ENCODE measurements at places on chromosomes 5 and 9.

GRCh38 chr9:116959809-116960208 lies 272.7 kb downstream of the TRIM32 start:
- no peak for DNase-seq

DNA sequence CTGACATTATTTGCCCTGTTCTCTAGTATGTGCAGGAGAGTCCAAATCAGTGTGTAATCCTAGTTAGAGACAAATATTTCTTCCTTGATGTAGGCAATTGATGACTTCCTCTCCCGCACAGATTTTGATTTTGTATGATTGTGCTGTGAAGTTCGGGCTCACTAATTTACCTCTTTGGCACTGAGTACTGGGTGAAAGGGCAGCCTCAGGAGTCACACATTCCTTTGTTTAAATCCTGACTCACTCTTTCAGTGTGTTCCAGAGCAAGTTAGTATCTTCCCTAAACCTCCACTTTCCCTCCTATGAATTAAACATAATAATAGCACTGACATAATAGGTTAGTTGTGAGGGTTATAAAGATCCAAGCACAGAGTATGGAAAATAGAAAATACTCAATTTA lies 269.7 kb downstream of the ISL1 start:
- DNase-seq = no peak

DNA sequence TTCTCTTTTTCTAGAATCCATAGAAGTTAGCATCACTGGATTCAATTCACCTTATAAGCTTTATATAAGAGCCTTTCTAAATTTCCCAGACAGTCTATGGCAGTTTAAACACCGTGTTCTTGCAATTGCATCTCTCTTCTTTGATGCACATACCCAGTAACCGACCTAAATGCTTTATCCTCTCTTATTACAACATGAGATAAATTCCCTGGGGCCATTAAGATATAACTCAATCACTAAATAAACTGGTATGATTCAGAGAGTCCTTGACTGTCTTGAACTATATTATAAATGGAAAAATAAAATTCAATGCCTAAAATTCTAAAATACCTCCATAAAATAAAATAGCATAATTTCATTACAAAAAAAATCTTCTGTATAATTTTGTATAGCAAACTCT lies 98.1 kb downstream of the DIRAS2 start:
- no peak for DNase-seq

- no peak for DNase-seq
Observed at GRCh38 chr5:31378838-31379237, 153.1 kb downstream of the DROSHA start.

- DNase-seq = no peak
Observed at GRCh38 chr5:93382188-93382825, 198.7 kb downstream of the NR2F1-AS1 start.

GRCh38 chr9:18045326-18045725 lies 428.6 kb upstream of the ADAMTSL1 start:
- no peak for DNase-seq

GRCh38 chr5:1404062-1404461 lies 41.2 kb downstream of the SLC6A3 start:
- no peak for DNase-seq

GRCh38 chr9:70222354-70222753 lies 36.4 kb upstream of the SMC5 start:
- DNase-seq = no peak

GRCh38 chr9:9730174-9730573 lies 882.6 kb downstream of the PTPRD start:
- DNase-seq = no peak

DNA sequence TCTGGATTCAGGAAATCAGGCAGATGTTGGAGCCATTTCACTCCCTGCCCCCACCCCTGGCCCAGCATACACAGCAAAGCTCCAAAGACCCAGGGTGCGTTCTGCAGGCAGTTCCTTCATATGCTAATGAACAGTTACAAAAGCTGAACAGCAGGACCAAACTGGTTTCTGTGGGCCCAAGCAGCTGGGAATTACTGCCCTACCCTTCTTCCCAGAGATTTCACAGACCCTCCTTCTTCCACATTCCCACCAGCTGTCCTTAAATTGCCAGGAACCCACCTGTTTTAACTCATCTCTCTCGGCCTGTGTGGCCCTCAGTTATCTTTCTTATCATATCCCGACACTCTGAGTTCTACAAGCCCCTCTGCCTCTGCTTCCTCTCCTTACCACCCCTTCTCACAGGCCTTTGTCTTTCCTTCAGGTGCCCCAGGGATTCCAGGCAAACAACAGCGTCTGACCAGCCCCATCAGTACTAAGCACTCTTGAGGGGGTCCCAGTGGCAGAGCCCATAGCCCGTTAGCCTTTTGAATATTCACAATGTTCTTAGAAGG lies 10.6 kb upstream of the F2RL1 start:
- DNase-seq = no peak

DNA sequence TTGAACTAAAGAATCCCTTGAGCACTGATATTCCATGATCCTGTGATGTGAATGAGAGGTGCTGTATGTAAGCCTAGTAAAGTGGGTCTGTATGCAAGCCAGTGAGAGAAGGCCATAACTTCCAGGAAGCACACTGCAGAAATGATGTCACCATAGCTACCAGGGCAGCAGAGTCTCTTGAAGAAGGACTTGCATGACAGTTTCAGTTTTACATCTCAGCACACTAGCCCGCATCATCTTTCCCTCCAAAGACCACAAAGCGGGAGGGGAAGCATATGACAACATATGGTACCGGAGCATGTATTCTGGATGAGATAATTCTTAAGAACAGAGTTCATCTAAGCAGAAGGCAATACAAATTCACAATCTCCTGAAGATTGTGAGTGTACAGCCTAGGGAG lies 37.6 kb upstream of the MAST4 start:
- DNase-seq = no peak

DNA sequence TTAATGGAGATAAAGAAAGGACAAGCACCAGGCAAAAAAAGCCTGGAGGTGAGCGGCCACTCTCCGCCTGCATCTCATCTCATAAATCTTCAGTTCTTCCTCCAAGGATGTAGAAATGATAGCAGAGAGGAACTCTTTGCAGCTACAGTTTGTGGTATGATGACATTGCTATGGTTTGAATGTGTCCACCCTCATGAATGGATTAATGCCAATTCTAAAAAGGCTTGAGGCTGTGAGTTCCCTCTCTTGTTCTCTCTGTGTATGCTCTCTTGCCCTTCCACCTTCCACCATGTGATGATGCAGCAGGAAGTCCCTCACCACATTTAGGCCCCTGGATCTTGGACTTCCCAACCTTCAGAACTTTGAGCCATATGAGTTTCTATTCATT lies 126.4 kb downstream of the SPOCK1 start:
- no peak for DNase-seq

DNA sequence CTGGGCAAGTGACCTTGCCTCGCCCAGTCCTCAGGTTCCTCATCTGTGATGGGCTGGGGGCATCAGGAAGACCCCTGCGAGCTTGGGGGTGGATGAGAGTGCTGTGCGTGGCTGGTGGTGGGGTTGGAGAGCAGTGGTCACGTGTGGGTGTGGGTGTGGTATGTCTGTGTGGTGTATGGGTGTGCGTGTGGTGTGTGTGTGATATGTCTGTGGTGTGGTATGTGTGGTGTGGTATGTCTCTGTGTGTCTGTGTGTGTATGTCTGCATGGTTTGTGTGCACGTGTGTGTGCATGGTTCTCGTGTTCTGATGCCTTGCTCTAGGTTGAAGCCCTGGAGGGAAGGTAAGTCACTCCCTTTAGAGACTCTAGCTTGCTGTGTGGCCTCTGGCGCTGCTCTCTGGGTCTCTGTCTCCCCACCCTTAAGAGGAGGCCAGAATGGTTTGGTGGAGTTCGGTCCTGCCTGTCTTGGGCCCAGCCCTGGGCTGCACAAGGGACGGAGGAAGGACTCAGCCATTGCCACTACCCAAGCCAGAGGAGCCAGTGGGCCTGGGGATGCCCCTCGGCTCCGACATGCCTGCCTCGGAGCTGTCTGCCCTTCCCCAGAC lies 87.0 kb downstream of the RXRA start:
- no peak for DNase-seq

GRCh38 chr5:94312298-94312697 lies 306.1 kb downstream of the KIAA0825 start:
- no peak for DNase-seq

GRCh38 chr9:20382460-20383071 lies 239.7 kb downstream of the MLLT3 start:
- DNase-seq = no peak

GRCh38 chr5:57441557-57441956 lies 41.1 kb downstream of the ACTBL2 start:
- DNase-seq = no peak

- no peak for DNase-seq
Observed at GRCh38 chr5:137122075-137122474, 377.1 kb downstream of the SPOCK1 start.
